ENCODE measurements at places on chromosomes 1 and 21.
A peak's percentile ranks its signal among the peaks of the same experiment; 100 is the strongest.

DNA sequence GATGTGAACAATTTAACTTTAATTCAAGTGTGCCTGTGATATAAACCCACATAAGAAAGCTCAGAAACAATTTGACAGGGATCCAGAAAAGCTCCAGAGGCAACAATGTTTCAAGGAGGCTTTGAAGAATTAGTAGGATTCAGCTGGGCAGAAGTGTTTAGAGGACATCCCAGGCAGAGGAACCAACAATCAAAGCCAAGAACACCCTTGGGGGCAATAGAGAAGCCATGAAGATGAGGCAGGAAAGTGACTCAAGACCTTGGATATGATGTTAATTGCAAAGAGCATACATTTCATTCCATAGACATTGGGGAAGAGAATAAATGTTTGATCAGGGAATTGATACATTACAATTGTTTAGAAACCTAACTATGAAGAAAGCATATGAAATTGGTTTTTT, 280.3 kb downstream of the LTN1 start:
- no peak for DNase-seq

GRCh38 chr1:32250893-32251716, at the start of gene LCK:
Gene LCK (plus strand): TSS chr1:32251265. CDS start chr1:32274330, 23,065 bp downstream.
- no peak for DNase-seq

DNA sequence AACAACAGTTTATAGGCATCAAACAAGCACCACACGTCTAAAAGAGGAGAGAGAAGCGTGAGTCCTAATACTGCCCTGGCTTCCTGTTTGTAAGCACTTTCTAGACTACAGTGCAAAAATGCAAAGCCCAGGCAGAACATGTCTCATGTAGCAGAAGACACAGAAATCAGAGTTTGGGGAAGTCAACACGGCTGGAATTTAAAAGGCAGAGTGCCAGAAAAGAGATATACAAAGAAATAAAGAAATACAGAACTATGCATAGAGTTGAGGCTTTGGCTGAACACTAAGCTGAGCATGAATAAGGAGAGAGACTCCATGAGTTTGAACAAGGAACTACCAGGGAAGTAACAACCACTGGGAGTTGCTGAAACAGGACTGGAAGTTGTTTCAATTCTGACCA, 566.6 kb upstream of the NR5A2 start:
- no peak for DNase-seq

DNA sequence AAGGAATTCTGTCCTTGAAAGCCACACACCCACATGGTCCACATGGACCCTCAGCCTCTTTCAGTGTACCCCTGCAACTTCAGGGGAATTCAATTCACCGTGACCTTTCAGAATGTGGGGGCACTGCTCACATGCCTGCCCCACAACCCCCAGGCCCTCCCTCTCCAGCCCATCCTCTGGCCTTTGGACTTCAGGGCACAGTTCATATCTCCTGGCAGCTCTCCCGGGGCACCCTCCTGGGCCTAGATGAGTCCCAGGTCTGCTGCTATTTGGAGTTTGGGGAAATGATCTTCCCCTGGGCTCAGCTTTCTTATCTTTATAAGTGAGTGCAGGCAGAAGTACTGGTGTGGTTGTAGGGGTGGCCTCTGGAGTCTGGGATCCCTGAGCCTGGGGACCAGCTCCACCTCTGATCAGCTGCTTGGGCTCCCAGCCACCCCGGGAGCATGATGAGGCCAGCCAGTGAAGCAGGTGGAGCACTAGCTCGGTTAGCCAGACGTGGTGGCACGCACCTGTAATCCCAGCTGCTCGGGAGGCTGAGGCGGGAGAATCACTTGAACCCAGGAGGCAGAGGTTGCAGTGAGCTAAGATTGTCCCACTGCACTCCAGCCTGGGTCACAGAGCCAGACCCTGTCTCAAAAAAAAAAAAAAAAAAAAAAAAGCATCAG, 15.8 kb downstream of the C1orf167 start:
- DNase-seq = no peak

- no peak for DNase-seq
These were observed 144.7 kb downstream of the GRIK3 start for GRCh38 chr1:36889478-36890226.

- DNase-seq = no peak
These were observed 525.7 kb downstream of the NPHP4 start for GRCh38 chr1:5466487-5466886.

DNA sequence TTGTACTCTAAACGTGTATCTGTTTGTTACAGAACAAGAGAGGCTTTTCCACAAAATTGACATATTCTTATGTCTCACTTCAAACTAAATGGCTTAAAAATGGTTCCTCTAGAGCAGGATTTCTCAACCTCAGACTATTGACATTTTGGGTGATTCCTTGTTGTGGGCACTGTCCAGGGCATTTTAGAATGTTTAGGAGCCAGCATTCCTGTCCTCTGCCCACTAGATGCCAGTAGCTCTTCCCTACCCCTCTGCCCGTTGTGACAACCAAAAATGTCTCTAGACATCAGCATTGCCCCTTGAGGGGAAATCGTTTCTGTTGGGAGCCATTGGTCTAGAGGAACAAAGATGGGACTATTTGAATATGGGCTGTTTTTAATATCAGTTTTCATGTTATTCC, 17.3 kb downstream of the SMAP2 start:
- no peak for DNase-seq

- DNase-seq = peak; percentile 61
These were observed 5.1 kb downstream of the NT5C1A start for GRCh38 chr1:39666772-39667171.

DNA sequence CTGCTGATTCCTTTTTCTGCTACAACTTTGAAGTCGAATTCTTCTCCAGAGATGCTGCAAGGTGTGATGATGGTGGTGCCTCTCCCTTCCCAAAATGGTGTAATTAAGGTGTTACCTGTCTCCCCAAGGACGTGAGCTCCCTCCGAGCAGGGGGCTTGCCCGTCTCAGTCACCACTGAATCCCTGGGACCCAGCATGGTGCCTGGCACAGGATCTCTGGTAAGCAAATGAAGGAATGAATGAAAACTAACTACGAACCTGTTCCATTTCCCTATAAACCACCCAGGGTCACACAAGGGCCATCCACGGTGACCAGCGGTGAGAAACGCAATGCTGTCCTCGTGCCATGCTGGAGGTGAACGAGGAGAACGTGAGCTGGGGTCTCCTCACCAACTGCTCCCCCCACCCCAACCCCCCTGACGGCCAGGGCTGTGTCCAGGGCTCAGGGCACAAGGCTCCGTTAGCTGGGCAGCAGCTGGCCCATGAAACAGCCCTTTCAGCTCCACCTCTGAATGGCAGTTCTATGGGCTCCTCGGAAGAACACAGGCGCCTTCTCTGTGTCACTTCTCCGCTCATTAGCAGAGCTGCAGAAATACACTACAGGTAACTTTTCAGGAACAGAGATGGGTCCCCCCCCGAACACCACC, 2.2 kb upstream of the MATN1 start:
- no peak for DNase-seq

DNA sequence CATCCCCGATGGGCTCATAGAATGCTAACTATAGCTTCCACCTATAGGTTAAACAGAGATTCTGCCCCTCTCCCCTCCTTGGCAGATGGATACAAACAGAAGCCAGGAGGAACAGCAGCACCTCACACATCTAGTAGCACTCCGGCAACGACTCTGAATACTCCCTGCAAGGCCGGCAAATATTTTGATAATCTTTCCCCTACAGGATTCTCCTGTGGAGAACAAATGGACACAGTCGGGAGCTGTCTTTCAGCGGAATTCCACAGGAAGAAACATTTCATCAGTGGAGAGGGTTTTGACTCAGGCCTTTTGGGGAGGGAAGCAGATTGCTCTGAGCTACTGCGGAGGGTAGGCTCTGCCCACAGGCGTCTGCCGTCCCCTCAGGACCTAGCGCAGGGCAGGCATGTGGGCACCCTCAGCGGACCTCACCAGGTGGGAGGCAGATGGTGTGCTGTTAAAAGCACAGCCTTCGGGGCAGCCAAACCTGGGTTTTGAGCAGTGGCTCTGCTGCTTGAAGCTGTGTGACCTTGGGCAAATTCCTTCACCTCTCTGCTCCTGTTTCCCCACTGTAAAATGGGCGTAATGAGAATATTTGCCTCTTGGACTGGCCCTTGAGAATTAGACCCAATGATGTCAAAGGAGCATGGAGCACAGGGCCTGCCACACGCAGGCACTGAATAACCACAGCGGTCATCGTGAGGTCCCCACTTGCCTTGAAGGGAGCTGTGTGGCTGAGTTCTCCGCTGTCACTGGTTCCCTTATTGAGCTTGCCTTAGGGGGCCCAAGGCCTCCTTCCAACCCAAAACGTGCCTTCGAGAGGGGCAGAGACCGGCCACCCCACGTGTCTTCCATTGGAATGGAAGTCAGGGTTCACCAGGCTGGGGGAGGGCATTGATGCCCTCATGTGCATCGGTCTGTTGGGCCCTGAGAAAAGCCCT, 19.2 kb upstream of the BCAR3 start:
- DNase-seq = no peak

- no peak for DNase-seq
These were observed 100.8 kb upstream of the RNPC3 start for GRCh38 chr1:103424650-103425049.

- no peak for DNase-seq
These were observed 109.8 kb downstream of the USP25 start for GRCh38 chr21:15839601-15840000.

DNA sequence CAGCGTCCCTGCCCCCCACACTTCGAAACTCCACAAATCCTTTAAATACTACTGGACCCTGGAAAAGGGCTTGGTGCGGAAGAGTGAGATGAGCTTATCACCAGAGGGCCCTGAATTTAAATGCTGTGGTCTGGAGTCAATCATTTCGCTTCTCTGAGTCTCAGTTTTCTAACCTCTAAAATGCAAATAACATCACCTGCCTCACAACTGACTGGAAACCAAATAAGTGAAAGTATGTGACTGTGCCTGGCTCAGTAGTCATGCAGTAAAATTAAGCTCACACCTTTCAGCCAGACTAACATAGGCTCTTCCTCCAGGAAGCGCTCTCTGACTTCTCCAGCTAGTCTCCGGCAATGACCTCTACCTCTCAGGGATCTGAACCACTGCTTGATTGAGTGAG, 4.2 kb downstream of the GJA4 start:
- no peak for DNase-seq

DNA sequence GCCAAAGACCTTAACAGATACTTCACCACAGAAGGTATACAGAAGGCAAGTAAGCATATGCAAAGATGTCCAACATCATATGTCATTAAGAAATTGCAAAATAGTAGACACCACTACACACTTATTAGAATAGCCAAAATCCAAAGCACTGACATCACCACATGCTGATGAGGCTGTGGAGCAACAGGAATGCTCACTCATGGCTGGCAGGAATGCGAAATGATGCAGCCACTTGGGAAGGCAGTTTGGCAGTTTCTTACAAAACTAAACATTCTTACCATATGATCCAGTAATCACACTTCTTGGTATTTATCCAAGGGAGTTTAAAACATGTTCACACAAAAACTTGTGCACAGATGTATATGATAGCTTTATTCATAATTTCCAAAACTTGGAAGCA, 261.2 kb upstream of the AJAP1 start:
- no peak for DNase-seq

DNA sequence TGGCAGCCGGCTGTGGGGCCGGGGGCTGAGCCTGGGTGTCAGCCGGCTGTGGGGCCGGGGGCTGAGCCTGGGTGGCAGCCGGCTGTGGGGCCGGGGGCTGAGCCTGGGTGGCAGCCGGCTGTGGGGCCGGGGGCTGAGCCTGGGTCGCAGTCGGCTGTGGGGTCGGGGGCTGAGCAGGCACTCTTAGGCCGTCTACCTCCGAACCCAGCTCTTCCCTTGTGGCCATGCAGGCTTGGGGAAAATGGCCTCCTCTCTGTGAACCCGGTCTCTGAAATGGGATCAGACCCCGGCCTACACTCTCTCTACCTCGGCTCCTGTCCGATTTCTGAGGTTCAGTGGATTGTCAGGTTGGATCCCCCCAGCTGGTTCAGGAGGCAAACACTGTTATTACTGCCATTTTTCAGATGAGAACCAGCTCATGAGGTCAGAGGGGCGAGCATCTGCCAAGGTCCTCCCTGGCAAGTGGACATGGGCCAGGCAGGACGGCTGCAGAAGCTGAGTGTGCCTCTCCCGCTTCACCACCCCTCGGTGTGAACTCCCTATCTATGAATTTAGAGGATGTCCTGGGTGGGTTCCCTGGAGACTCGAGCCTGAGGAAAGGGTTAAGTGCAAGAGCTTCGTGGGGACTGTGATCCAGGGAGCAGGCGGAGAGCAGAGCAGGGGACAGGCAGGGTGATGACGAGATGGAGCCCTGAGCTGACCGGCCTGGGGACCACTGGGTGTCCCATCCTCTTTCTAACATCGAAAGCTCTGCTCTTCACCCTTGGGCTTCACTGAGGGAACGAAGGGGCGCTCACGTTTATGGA, 10.9 kb upstream of the COL18A1 start:
- no peak for DNase-seq

GRCh38 chr1:243343970-243344937, 88.4 kb downstream of the SDCCAG8 start:
- DNase-seq = no peak

GRCh38 chr1:6948861-6949260, 163.6 kb downstream of the CAMTA1 start:
- no peak for DNase-seq

DNA sequence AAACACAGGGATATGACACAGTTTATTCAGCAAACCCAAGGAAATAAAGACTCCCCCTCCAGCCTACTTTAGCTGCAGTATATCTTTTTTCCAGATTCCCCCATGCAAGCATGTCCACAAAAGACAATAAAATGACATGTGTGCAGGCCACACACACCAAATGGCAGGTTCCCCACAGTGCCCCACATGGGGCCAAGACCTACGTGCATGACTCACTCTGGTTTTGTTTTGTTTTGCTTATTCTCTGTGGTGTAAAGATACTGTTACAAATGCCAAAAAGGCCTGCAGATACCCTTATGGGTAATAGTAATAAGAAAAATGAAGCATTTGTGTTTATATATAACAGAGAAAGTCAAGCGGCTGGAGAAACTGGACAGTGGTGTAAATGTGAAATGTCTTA, 71.6 kb downstream of the RD3 start:
- no peak for DNase-seq

DNA sequence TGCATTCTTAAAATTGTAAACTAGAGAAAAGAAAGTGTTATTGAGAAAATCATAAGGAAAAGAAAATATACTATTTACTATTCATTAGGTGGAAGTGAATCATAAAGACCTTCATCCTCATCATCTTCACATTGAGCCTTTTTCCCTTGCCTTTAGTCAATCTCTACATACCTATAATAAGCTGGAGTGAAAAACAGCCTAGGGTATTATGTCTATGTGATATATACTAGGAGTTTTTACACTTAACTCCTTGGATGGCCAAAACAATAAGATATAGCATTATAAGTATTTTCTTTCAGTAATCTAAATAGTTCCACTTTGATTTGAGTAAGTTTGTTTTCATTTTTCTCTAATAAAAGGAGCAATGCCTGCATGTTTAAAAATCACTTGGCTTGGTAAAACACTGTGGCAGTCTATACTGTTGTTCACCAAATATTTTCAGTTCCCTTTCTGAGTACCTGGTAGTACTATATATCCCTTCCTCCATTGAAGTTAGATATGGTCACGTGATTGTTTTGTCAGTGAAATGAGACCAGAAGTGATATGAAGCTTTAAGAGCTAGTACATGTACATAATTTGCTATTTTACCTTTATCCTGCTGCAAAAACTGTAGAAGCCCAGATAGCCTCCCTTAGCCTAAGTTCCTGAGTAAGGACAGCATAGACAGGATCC, 78.3 kb downstream of the CLEC20A start:
- DNase-seq = no peak
